T-helper 22 cell (primary cell): ENCODE measurements at places on chromosomes 16 and 17.

DNA sequence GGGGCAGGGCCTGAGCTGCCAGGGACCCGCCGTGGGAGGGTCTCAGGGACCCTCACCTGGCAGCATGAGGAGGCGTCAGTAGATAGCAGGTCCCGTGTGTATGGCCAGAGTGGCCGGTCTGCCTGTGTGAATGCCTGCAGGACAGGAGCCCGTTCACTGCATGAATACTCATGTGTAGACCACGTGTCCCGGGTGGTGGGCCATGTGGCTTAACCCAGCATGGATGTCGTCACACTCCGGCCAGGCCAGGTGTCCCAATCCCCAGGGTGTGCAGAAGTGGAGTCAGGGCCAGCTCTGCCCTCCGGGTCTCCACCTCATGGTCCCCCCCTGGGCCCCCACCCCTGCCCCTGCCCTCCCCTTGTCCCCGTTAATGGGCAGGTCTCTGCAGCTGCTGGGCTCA lies 53.7 kb downstream of the BAHCC1 start:
- DNase-seq = no peak

GRCh38 chr16:80664786-80665185 lies 124.0 kb downstream of the DYNLRB2 start:
- DNase-seq = no peak

- no peak for DNase-seq
Measured at GRCh38 chr17:7867881-7868329, 10.1 kb downstream of the CYB5D1 start.

DNA sequence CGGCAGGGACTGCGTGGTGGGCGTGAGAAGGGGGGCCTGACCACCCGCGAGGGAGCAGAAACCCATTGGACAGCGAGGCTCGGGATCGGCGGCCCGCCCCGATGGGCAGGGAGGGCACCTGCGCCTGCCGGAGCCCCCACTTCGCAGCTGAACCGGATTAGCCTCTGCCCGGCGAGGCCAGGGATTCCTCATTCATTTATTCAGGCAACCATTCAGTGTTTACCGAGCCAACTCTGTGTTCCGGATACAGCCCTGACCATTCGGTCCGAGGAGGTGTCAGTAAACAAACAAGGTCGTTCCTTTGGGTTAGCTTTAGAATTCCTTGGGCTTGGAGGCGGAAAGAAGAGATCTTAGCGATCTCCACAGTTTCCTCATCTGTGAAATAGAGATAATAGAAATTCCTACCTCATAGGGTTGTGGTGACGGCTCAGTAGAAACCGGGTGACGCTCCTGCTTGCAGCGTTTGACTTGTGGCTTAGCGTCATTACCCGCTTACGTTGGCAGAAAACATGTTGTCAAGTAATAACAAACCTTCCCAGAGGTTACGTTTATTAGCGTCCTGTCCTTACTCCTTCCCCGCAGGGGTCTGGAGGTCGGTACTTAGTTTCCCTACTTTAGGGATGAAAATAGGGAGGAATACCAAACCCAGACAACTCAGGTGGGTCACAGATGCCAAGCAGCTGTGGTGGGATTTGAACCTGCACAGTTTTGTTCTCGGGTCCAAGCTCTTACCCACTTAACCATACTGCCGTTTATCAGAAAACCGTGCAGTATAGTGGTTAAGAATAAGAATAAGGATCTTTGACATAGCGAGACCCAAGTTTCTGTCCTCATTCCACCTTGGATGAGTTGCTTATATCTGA lies 893 bp downstream of the POLR3E start:
- DNase-seq = peak; percentile 67

GRCh38 chr16:29705030-29705429 lies 26.1 kb downstream of the QPRT start:
- no peak for DNase-seq

DNA sequence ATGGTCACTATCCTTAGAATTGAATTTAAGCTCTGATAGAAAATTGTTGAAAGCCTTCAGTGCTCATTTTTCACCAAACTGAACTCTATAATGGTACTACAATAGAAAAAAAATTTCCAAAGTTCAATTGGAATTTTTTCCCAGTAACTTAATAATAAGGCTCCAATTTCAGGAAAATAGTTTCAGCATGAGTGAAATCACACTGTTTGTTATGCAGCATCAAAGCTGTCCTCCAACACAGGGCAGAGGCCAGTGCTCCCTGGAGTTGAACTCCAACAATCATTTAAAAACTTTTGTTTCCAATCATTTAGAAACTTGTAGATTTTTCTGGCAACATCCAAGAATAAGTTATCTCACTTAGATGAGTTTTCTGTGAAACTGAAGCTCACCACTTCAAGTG lies 103.1 kb upstream of the HSBP1 start:
- DNase-seq = no peak

DNA sequence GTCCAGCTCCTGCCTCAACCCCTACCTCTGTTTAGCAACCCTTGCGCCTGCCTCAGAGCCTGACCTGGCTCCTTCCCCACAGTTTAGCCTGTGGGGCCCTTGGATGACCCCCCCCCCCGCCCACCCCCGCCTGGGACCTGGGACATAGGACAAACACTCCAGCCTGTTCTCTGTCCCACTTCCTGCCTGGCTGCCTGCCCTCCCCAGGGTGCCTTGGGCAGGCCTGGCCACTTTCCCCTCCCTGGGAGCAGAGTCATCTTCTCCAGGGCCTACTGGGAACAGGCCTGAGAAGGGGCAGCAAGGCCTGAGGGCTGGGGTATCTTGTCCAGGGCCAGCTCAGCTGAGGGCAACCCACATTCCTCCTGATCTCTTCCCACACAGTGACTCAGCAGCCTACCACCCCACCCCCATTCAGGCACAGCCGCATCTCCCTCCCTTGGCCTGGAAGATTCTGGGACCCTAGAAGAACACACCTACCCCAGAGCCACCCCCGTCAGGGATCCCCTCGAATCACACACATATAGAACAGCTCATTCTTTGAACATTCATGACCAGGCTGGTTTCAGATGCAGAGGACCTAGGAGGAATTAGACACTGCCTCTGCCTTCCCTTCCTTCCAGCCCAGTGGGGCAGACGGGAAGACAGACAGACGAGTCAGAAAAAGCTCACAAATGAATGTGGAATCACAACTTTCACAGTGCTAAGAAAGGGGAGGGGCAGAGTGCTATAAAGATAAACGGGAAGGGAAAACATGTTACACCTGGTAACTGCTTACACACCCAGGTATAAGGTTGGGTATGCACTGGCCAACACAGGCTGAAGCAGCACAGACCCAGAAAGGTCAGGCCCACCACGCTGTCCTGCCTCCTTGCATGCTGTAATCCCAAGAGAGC lies 6.0 kb downstream of the FHOD1 start:
- no peak for DNase-seq
